Activated gamma-delta T cell (primary cell): ENCODE measurements at places on chromosomes 3 and 15.

DNA sequence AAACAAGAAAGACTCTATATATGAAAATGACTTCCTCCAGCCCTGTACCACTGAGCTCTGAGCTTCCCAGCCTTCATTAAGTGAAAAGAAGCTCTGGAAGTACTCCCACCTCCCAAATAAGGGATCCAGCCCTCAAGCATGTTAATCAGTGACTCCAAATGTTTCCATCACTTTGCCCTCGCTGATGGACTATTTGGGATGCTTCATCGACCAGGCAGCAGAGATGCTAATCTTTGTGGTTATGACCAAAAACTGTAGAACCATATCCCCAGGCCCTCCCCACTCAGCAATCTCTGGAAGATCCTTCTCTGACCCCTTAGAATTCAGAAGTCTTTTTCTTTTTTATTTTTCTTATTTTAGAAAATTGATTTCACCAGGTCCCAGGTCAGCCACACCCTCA lies 2.3 kb upstream of the CTDSPL start:
- no peak for DNase-seq

DNA sequence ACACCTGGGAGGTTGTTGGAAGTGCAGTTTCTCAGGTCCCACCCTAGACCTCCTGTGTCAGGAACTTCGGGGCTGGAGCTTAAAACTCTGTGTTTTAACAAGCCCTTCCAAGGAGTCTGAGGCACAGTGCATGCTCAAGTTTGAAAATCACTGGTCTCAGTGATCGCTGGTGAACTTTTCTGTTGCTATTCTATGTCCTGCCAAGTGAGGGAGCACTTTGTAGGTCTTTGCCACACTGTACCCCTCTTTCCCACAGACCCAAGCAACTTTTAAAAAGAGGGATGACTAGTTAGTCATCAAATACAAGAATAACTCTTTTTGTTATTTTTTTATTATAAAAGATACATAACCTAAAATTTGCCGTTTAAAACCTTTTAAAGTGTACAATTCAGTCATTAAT lies 133.7 kb downstream of the AGBL1 start:
- DNase-seq: no peak

DNA sequence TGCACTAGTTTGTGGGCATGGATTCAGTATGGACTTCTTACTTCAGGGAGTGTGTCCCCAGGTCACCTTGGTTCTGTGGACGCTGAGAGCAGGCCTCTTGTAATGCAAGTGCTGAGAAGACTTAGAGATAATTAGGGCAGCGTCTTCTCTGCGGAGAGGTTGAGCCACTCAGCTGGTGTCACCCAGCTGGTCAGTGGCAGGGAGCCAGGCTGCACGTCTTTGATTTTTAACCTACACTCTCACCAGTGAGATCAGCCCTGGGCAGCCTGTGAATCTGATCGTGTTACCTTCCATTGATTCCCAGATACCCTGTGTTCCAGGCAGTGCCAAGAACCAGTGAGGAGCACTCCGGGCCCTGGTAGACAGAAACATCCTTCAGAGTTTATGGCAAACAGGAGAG lies 92.6 kb downstream of the SLCO3A1 start:
- DNase-seq: no peak

DNA sequence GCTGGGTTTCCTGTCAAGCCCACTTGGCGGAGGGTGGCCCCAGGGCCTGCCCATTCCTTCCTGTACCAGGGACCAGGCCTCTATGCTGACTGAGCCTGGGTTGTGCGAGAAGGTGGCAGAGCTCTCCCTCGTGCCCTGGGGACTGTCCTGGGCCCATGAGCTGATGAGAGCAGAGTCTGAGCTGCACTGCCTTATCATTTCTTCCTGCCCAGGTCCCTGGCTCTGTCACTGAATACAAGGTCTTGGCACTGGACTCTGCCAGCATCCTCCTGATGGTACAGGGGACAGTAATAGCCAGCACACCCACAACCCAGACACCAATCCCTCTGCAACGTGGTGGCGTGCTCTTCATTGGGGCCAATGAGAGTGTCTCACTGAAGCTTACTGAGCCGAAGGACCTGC lies 7.5 kb downstream of the MPI start:
- DNase-seq: no peak

DNA sequence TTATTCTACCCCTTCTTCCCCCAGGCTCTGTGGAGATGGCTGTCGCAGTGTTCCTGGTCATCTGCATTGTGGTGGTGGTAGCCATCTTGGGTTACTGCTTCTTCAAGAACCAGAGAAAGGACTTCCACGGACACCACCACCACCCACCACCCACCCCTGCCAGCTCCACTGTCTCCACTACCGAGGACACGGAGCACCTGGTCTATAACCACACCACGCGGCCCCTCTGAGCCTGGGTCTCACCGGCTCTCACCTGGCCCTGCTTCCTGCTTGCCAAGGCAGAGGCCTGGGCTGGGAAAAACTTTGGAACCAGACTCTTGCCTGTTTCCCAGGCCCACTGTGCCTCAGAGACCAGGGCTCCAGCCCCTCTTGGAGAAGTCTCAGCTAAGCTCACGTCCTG lies 12.9 kb downstream of the SPINT1 start:
- DNase-seq: no peak
